ENCODE measurements at places on chromosomes 3 and 15.

DNA sequence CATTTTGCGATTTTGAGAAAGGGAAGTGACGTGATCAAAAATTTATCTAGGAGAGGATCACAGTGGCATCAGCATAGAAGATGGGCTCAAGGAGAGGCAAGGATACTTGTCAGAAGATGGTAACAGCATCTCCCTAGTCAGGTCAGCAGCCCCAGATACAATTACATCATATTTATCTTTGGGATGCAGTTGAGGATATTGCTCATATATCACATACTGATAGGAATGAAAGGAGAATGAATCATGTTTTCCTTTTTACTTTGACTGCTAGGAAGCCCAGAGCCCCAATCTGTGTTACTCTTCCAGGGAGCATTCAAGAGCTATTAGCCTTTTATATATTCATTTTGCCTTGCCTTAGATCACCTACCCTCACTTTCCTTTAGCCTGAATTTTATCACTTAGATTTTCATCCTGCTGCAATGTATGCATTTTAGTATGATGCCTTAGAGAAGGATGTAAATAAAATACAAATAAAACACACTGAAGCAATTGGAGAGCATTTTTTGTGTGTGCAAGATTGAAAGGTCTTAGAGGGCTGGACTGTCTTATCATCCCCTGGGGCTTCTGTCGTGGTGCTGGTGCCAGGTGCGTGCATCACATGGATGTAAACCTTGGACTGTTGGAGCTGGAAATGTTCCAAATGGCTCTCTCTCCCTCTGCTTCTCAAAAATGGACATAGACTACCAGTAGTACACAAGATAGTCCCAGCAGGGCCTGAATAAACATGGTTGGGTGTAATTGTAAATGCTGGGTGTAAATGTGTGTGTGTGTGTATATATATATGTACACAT, 40.3 kb downstream of the CORO2B start:
- no peak for DNase-seq

GRCh38 chr15:32998979-32999672, 195.4 kb downstream of the FMN1 start:
- no peak for DNase-seq

GRCh38 chr3:20190991-20191390, 5.0 kb upstream of the SGO1 start:
- DNase-seq: no peak

GRCh38 chr15:75761446-75762356, 49.1 kb upstream of the CSPG4 start:
- DNase-seq: no peak

DNA sequence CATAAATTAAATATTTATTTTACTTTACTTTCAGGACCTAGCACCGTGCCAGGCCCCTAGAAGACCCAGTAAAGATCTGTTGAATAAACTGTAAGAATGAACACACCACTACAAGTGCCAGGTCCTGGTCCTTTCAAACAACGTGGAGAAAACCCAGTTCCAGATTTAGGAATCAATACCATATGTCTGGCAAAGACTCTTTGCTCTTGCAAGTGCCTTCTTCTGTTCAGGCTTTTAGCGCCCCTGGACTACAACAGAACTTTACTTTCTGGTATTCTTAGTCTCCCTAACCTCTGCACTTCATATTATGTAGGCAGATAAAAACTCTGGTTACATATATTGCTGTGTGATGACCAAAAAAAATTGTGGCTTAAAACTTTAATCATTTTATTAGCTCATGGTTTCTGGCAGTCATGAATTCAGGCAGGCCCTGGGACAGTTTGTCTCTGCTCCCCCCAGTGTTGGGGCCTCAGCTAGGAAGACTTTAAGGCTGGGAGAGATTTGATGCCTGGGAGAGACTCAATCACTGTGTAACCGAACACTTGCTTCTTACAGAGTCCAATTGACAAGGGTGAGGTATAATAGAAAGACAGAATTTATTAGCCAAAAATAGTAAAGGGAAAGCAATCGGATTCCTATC, 2.9 kb upstream of the PSMA4 start:
- DNase-seq: no peak

GRCh38 chr3:67737140-67737539, 82.7 kb upstream of the SUCLG2 start:
- no peak for DNase-seq

All from stimulated activated CD4-positive, alpha-beta T cell treated with anti-CD3 and anti-CD28 coated beads, Interleukin-12 subunit alpha, Interleukin-12 subunit beta, amount 100 ng/mL, for 48 hours (primary cell).